H9 (cell line): ENCODE measurements at places on chromosomes 7 and 10. TPM values are rescaled to one million over a fixed set of nuclear protein-coding genes. Genes with fewer than 3 reads are reported as not detected.

DNA sequence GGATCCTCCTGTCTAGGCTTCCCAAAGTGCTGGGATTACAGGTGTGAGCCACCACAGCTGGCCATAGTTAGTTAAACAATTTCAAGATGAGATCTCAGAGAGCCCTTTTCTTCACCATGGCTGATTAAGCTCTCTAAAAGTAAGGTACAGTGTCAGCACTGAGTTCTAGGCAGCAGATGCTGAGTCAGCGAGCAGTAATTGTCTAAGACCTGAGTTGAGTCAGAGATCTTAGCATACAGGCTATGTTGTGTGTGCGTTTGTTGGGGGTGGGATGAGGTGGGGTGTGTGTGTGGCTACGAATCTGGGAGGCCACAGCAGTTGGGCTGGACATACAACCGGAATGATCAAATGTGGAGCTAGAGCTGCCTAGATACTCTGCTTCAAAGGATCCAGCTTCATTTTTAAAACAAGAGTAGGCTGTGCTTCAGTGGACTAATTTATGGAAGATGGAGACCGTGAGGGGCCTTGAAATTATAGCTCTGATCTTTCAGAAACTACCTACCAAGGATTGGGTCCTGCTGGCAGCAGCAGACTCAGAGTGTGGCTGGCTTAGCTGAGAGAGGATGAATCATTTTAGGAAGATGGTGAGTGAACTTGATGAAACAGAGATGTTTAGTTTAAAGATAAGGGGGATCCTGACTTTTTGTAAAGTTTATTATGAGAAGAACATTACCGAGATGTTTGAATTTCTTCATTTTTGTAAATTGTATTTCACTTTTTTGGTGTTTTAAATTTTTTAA is 17.5 kb upstream of the MTPN start:
- no peak for DNase-seq

DNA sequence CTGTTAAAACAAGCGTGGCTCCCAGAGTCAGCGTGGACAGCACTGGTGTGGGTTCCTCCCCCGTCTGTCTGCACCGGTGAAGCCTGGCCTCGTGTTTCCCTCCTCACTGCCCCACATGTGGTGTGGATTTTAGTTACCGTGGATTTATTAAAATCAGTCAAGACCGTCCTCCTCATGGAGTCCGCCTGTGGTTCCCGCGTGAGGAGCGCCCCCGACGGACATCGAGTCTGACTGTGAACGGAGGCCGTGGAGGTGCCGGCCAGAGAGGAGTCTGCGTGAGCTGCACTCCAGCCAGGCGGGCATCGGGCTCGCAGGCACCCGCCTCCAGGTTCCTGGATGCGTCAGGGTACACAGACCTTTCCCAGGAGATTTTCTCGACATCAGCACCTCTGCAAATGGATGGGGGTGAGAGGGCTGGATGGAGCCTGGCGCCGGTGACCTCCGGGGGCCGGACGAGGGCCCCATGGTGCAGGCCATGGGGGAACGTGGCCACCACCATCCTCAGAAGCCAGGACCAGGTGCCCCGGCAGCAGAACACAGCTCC is 26.3 kb upstream of the UTF1 start:
- DNase-seq: no peak

DNA sequence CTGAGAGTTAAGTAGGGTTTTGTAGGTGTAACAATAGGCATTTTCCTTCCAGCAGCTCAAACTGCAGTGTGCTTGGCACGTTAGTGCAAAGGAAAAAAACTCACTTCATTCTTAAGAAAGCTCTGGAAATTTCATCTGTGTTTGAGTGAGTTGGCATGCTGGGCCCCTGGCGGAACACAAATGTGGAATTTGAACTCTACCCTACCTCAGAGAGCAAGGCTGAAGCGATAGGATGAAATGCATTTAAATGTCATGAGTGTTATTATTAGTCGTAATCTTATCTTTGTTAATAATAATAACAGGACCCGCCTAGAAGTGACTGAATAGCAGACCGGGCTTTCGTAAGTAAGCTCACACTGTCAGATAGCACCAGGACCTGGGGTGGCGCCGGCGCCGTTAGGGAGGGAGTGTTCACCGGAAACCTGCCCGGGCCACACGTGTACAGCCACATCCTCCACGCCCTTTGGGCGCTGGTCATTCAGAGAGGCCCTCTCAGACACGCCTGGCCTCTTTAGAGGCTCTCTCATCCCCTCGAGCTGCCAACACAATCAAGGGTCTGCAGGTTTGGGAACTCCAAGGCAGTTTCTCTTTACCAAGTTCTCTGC is 63.5 kb downstream of the GRK5 start:
- DNase-seq: no peak

SLC29A4 gene
- total RNA-seq: 12.4 and 13.3 TPM in 2 replicates

- DNase-seq: no peak
Observed at GRCh38 chr10:72093450-72093849, 5.1 kb upstream of the SPOCK2 start.

- peak; percentile 21 for DNase-seq
Observed at GRCh38 chr10:43044961-43045621, 31.8 kb upstream of the RET start.

DNA sequence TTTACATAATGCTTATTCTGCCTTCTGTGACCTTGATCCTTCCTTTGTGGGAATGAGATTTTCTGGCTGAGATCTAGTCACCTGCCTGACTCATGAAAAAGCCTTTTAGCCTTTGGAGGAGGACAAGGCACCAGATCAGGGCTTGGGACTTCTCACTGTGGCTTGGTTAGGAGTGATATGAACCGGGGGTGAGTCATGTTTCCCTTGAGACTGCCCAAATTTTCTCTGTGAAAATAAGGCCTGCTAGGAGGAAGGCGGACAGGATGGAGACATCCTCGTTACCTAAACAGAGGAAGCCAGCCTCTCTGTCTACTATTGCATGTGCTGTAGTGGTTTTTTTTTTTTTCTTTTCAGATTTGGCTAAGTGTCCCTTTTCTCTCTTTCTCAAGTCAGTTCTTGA is 57.8 kb downstream of the EVX1 start:
- DNase-seq: no peak

- DNase-seq: peak; percentile 56
Observed at GRCh38 chr10:75407713-75408508, 6.3 kb upstream of the ZNF503 start.

DNA sequence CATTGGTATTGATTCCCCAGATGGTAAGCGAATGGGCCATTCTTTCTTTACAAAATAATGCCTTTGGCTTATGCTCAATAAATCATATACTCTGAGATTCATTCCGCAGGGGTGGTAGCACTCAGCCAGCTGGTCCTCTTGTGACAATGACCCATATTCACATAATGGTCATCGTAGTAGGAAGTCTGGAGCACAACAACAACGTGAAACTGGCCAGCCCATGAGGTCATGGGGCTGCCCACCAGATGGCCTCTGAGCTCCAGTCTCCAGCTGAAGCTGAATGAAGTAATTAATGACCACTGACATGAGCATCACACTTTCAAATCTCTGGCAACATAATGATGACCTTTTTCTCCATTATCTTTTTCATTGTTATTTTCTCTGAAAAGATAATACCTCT is 42.3 kb upstream of the SORCS1 start:
- DNase-seq: no peak

EBLN1 gene
- total RNA-seq: not detected in 2 replicates

CALY gene
- total RNA-seq: 1.9 and 2.9 TPM in 2 replicates

TMEM139 gene
- 0.85 and 1.1 TPM in 2 replicates for total RNA-seq

ZNF862 gene
- 1.3 and 1.9 TPM in 2 replicates for total RNA-seq

GRCh38 chr7:88363869-88364268 is 57.2 kb upstream of the STEAP4 start:
- no peak for DNase-seq

OR9A2 gene
- total RNA-seq: not detected in 2 replicates

C10orf143 gene
- total RNA-seq: 0.79 and 0.94 TPM in 2 replicates

DNA sequence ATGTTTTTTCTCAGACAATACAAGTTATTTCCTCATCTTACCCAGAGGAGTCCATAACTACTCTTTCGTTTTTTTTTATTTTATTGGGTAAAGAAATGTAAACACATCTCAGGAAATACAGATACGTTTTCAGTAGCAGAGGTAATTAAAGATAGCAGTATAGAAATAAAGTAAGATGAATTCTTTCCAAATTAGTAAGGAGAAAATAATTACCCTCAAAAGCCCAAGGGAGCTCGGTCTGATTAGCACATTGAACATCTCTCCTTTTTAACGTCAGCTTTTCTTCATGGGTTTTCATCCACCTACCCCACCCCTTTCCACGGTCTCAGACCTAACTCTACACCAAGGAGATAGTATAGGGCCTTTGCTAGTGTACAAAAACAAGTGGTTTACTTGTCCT is 294.2 kb downstream of the GRID1 start:
- no peak for DNase-seq

DNA sequence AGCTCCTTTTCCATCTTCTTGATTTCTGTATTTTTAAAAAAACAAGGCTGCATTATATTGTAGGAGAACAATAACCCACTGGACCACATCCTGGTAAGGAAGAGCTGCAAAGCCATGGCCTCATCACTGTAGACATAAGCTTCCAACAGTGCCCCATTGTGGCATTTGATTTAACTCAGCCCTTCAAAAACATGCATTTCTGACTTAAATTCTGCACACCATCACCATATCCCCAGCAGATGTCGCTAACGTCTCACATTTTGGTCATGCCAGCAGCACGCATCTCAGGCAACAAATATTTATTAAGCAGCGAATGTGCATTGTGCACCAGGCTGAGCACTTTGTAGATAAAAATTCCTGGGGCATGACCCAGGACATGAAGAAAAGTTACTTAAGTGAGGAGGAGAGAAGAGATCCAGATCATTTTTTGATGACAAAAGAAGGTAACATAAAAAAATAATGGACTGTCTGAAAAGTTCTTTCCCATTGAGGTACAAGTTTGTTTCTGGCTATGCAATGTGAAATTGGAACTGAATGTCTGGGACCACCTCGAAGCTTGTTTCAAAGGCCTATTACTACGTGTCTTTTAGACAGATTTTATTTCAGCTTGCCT is 164.6 kb upstream of the CDCA7L start:
- DNase-seq: peak; percentile 71

DNA sequence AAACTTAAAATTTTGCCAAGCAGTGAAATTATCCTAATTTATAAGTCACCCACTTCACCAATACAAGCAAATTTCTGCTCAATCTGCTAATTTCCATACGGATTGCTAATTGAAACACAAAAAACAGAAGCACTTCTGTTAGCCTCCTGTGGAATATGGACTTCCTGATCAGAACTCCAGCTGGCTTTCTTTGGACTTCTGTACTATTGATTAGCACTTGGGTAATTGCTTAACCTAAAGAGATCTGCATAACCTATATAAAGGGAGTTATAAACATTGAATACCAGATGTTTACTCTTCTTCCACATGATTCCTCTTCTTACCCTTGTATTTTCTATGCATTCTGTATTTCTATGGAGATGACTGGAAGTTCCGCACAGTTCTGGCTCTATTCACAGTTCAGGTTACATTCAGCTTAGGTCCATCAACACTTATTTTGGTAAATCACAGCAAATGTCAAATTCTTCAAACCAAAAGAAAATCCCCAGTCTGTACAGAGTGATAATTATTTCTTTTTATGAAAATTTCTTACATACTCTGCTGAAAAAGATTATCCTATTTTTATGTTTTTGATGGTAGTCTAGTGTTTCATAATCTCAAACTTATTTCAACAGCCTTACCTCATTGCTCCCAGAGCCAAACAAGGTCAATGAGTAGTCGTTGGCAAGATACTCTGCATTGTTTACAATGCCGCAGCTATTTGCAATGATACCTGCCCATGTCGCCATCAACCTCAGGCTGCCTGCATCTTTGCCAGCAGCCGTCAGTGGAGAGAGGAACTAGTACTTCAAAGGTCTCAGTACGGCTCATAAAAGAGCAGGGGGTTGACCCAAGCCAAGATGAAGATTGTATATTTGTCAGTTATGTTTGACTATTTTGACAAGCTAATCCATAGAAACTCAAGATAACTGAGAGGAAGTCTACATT is 225.6 kb downstream of the AHR start:
- no peak for DNase-seq

- DNase-seq: peak; percentile 52
Observed at GRCh38 chr7:141511316-141511675, 39.9 kb upstream of the AGK start.
